Stimulated activated CD8-positive, alpha-beta memory T cell treated with anti-CD3 and anti-CD28 coated beads, Interleukin-2, amount 100 ng/mL, for 48 hours (primary cell): ENCODE measurements at places on chromosomes 13 and 19.

- DNase-seq, result peak; percentile 43
Observed at GRCh38 chr19:18086590-18087138, at the start of gene IL12RB1. Gene IL12RB1 (minus strand): TSS chr19:18086934. CDS start chr19:18086823, 111 bp downstream.

DNA sequence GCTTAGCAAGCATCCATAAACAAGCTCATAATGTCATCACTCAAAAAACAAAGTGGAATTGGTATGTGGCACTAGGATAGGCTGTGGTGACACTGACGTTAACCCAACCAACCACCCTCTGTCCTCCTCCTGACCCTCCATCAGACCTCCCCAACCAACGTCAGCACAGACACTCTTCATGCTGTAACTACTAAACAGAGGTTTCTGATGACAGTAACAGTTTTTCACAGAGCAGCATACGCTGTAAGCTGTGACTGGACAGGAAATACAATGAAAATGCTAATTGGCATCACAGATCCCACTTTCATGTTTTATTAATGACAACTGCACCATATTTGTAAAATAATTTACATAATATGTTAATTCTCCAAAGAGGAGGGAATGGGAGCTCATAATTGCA is 238.0 kb downstream of the IRS2 start:
- DNase-seq, result no peak

- no peak for DNase-seq
Observed at GRCh38 chr19:55498246-55498840, 10.1 kb downstream of the SSC5D start.

DNA sequence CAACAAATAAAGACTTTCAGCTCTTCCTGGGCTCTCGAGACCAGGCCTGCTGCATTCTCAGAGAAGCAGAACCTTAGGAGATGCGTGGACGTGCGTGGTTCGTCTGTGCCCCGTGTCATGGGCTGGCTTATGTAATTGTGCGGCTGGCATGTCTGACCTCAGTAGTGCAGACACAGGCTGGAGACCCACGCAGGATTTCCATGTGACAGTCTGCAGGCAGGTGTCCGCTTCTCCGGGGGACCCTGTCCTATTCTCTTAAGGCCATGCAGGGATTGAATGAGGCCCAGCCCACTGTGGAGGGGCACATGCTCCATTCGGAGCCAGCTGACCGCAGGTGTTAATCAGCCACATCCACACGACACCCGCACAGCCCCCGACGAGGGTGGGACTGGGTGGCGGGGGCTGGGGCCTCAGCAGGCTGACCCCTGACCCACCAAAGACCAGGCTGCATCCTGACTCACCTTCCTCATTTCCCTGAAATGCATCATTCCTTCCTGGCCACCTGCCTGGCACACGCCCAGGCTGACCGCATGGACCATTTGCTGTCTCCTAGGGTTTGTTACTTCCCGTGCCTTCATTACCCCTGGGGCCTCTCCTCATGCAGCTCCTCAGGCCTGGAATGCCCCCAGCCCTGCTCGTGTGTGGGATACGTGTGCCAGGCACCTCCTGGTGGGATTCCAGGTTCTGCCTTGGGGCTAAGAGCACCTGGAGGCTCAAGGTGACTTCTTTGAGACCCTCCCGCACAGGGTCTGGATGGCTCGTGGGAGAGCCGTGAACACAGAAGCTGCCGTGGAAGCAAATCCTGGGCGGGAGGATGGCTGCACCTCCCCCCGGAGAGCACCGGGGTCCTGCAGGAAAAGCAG is 10.7 kb upstream of the MCF2L start:
- DNase-seq, result no peak

GRCh38 chr19:29683009-29683408 is 17.7 kb downstream of the PLEKHF1 start:
- DNase-seq, result no peak

- no peak for DNase-seq
Observed at GRCh38 chr13:88142653-88143052, 471.5 kb downstream of the SLITRK5 start.

DNA sequence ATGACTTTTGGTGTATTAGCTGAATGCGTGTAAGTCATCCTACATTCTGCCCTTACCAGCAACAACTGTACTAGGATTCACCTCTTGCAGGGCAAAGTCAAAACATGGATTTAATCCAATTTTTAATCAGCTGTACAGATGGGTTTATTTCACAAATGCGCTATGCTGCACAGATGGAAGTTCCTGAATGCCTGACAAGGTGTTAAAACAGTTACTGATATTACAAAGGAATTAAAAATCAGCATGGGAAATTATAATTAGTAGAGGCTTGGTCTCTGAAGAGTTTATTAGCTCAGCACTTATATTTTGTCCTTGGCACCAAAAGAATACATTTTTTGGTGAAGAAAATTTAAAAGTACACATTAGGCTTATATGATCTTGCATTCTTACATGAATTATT is 448.9 kb downstream of the PCDH9 start:
- DNase-seq, result no peak

- no peak for DNase-seq
Observed at GRCh38 chr19:1752757-1753728, at the start of gene ONECUT3. Gene ONECUT3 (plus strand): TSS chr19:1753506. CDS start chr19:1753663, 157 bp downstream.

GRCh38 chr19:13226983-13227382 is 76.8 kb downstream of the IER2 start:
- DNase-seq, result no peak

DNA sequence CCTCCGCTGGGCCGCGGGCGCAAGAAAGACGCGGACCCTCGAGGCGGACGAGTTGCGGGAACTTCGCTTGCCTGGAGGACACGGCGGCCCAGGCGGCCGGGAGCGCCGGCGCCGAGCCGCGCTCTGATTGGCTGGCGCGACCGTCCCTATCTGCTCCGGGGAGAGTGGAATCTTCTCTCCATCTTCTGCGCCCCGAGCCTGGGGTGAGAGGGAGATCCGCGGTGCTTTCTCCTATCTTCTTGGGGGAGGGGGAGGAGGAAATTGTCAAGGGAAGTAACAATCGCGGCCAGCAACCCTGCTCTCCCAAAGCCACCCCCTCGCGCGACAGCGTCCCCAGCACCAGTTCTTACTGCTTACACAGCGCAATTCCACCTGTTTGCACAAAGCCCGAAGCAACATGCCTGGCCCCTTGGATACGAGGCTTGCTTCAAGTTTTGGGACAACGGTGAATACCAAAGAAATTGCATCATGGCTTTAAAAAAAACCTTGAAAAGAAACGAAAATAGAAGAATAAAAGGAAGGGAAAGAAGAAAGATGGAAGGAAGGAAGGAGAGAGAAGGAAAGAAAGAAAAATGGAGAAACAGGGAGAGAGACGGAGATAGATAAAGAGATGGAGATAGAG is 4.8 kb downstream of the SOX21 start:
- DNase-seq, result no peak
